ENCODE measurements at places on chromosomes 4 and X.

- no peak for DNase-seq
Measured at GRCh38 chrX:120419463-120419862, 49.6 kb downstream of the LAMP2 start.

GRCh38 chr4:163164591-163164990, 2.1 kb downstream of the NAF1 start:
- DNase-seq = no peak

DNA sequence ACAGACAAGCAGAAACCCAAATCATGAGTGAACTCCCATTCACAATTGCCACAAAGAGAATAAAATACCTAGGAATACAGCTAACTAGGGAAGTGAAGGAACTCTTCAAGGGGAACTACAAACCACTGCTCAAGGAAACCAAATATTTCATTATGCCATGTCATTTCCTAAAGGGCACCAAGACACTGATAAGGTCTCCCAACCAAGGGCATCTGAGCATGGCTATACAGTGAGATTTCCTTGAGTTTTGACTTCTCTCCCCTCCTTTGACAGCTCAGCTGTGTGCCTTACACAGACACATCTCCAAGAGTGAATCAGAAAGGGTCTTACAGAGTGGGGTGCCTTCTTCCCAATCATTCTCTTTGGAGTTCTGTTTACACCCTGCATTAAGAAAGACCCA, 40.4 kb downstream of the PCDH7 start:
- DNase-seq = no peak

- DNase-seq = peak; percentile 52
Measured at GRCh38 chrX:150525061-150525919, 43.1 kb upstream of the MTM1 start.

- no peak for DNase-seq
Measured at GRCh38 chr4:151882072-151882803, 121.4 kb upstream of the GATB start.

- DNase-seq = no peak
Measured at GRCh38 chrX:44915361-44915868, 42.4 kb downstream of the KDM6A start.

- DNase-seq = no peak
Measured at GRCh38 chr4:38601244-38601915, 62.6 kb upstream of the KLF3 start.

DNA sequence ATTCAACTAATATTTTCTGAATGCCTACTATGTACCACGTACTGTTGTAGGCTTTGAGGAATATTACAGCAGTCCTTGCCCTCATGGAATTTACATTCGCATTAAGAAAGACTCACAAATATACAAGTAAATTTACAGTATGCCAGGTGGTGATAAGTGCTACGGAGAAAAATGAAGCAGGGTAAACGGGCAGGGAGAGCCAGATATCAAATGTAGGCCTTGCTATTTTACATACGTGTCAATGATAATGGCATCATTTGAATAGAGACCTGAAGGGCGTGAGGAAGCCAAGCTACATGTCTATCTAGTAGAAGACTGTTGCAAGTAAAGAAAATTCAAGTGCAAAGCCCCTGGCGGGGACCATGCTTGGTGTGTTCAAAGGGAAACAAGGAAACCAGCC, 65.2 kb downstream of the AMMECR1 start:
- DNase-seq = no peak

- no peak for DNase-seq
Measured at GRCh38 chr4:82394896-82395295, 21.1 kb upstream of the HNRNPD start.

DNA sequence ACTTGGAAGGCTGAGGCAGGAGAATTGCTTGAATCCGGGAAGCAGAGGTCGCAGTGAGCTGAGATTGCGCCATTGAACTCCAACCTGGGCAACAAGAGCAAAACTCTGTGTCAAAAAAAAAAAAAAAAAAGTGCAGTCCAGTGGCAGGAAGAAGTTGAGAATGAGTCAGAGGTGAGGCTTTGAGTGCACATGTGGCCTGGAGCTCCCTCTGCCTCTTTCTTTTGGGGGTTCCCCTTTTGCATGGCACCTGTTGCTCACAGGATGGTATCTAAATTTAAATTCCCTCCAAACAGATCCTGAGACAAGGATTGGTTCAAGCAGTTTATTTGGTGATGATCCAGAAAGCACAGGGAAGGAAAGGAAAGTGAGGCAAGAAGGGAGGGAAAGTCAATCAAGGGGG, 151.4 kb upstream of the STX18 start:
- DNase-seq = no peak

DNA sequence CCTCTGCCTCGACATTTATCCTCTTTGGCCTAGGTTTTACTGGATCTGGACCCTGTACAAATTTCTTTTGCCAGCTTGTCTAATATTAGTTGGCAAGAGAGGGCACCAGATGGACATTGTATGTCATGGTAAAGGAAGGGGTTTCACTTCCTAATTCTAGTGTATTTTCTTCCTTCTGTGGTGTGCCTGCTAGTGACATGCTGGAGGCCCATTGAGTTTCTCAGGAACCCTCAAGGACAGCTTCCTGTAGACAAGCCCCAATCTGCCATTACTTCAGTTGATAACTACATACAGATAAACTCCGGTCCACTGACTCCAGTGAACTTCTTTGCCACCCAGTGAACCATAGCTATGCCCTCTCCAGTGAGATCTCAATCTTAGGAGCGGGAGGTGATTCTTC, 116.9 kb downstream of the STPG2 start:
- peak; percentile 76 for DNase-seq

DNA sequence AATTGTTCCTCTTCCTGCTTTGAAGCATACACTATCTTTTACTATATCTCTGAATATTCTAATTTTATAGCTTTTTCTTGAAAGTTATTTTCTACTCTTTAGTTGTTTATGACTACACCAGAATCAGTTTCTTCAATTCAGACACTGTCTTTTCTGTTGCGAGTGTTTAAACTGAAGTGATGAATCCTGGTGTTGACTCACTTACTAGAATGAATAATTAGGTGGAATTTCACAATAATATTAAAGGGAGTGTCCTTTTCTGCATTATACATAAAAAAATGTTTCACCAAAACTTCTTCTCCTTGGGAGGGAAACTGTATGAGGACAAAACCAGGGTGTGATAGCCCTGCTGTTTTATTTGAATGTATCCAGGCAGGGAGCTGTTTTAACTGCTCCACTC, 1383.1 kb downstream of the C4orf33 start:
- DNase-seq = no peak

GRCh38 chrX:24646745-24647182, 383 bp downstream of the PCYT1B start:
- no peak for DNase-seq

- no peak for DNase-seq
Measured at GRCh38 chr4:186845137-186845842, 121.6 kb upstream of the FAT1 start.

GRCh38 chrX:68822641-68823410, 6.0 kb upstream of the EFNB1 start:
- no peak for DNase-seq
